ENCODE measurements at places on chromosomes 2 and 18.
A peak's percentile ranks its signal among the peaks of the same experiment; 100 is the strongest.

DNA sequence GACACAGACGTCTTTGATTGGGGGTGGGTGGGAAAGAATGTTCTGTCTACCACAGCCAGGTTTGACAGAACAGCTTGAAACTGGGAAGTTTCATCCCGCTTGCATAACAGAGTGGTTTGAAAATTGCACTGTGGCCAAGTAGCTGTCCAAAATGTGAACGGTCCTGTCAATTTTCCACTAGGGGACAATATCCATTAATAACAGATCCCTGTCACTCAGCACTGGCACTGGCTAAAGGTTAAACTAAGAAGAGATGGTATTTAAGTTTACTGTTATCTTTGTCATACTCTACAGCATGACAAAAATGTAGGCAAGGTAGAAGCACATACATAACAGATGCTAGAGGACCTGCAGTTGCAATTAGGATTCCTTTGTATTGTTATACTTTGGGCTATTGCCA lies 55.6 kb upstream of the ACMSD start:
- no peak for DNase-seq

GRCh38 chr2:170817093-170818035 lies 677 bp downstream of the GAD1 start:
- no peak for DNase-seq

GRCh38 chr2:182006595-182007341 lies 21.1 kb downstream of the PPP1R1C start:
- DNase-seq: no peak

DNA sequence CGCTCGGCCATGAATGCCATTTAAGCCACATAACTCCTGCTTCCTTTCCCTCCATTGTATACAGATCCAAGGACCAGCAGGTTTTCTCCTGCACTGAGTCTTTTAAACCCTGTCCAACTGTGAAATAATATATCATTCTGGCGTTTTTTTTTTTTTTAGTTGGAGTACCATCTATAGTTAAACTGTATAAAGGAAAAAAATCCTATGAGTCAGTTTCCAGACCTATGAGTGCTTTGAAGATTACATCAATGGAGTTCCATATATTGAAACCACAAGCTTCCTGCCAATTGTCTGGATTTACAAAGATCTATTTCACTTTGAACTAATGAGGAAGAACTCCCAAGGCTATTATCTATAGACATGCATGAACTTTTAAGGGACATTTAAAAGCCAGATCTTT lies 2.4 kb upstream of the MALT1 start:
- DNase-seq: no peak

GRCh38 chr2:139438478-139438877 lies 658.3 kb upstream of the NXPH2 start:
- no peak for DNase-seq

GRCh38 chr2:170362871-170363631 lies 185.1 kb downstream of the MYO3B start:
- DNase-seq: no peak

- DNase-seq: no peak
Observed at GRCh38 chr2:30799366-30799765, 7.9 kb downstream of the CAPN13 start.

DNA sequence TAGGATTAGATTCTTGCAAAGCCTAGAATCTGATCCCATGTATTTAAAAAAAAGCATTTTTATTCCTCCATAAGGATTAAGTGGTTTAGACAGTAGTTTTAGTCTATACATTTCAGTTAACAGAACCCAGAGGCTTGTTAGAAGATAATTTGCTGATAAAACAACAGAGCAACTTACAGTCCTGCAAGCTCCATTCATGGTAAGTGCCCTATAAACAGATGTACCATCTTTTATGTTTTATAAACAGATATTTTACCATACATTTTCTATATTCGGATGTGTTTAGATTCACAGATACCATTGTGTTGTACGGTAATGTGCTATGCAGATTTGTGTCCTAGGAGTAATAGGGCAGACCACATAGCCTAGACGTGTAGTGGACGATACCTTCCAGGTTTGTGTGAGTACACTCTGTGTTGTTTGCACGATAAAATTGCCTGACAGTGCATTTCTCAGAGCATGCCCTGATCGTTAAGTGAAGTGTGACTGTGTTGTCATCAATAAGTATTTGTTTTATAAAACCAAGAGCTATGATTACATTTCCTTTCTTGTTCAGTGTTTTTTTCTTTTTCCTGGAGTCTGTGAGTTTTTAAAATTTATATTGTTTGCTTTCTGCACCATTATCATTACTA lies 54.2 kb downstream of the CERS6 start:
- DNase-seq: no peak

GRCh38 chr2:152497481-152498052 lies 162.6 kb downstream of the FMNL2 start:
- no peak for DNase-seq

- DNase-seq: no peak
Observed at GRCh38 chr2:671072-671471, 6.1 kb downstream of the TMEM18 start.

GRCh38 chr2:167489325-167489724 lies 601.0 kb downstream of the XIRP2 start:
- DNase-seq: peak; percentile 30

GRCh38 chr2:28359222-28360057 lies 33.2 kb upstream of the FOSL2 start:
- no peak for DNase-seq

DNA sequence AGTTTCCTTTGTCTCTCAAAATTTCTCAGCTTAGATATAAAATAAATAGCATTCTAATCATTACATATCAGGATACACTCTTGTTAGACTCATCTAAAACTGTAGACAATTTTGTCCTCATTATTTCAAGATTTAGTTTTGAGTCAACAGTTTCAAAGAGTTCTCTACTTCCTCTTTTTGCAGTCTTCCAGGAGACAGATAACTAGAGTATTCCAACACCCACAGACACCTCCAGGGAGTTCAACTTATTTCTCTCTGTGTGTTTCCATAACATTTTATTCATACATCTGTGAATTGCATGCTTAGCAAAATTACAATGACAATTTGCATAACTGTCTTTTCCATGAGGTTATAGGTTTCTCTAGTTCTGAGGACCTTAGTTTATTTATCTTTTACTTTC lies 166.6 kb upstream of the HNMT start:
- no peak for DNase-seq

GRCh38 chr2:234873828-234874173 lies 78.0 kb upstream of the SH3BP4 start:
- DNase-seq: no peak

DNA sequence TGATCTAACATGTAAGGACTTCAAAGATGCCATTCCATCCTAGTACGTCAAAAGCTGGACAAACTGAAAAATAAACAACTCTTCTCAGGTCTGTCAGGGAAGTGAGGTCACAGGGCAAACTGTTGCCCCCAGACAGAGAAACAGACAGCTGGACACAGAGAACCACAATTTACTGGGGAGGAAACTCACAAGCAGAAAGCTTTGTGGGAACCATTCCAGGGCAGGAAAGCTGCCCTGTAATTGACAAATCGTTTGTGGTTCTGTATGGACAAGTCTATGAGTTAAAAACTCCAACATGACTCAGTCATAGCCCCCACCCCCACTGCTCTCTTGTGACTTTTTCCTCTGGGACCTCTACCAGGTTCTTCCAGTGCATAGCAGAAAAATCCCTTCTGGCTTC lies 28.4 kb downstream of the MCEE start:
- DNase-seq: no peak

- DNase-seq: no peak
Observed at GRCh38 chr18:32804134-32804888, 31.5 kb upstream of the KLHL14 start.

DNA sequence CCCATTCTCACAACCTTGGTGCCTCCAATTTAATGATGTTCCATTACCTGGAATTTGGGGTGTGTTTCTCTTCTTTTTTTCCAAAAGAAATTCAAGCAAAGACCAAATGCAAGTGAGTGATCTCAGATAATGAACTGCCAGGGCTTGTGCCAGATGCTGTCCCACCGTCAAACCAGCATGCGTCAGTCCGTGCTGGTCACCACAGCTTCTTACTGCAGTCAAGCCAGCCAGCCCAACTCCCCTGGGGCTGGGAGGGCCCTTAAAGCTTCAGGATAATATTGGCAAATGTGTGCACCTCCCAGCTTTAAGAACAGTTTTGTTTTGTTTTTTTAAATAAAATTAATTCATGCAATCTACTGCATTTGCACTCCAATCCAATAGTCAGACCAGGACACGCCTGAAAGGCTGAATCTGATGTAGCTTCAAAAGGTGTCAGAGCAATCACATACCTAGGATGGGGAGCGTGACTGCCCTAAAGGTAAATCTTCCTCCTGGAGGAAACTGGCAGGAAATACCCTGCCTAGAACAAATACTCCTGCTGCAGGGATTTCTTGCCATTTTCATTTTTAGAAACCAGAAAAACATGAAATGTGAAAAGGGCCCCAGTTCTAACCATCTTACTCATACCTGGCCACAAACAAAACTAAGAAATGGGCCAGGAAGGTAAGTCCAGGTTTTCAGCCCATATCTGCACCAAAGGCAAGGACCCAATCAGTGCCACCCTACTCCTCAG lies 26.8 kb upstream of the SP3 start:
- DNase-seq: peak; percentile 71

- peak; percentile 21 for DNase-seq
Observed at GRCh38 chr2:179861416-179862067, at the start of gene ZNF385B. TSS of gene ZNF385B (minus strand) at chr2:179861612.

- no peak for DNase-seq
Observed at GRCh38 chr2:75716406-75716805, 5.7 kb upstream of the GCFC2 start.

DNA sequence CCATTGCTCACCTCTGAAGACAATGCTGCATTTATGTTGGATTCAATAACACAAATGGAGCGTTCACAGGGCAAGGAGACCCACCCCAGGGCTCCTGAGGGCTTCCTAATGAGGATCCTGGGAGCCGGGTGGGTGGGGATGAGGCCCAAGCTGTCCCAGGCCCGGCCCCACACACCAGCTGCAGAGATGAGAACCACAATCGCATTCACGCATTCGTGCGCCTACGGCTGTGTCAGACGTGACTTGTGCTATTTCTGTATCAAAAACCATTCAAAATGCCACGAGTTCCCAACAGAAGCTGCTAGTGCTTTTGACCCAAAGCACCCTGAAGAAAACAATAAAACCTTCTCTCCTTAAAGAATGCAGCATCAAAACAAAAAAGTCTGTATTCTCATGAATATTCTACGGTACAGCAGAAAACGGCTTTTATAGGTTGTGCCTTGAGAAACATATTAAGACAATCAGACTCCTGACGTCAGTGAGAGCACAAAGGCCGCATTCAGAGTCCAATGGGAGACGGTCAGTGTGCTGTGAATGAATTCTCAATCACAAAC lies 205.4 kb downstream of the HDAC4 start:
- no peak for DNase-seq

- no peak for DNase-seq
Observed at GRCh38 chr2:160479269-160479668, 14.3 kb downstream of the RBMS1 start.

- no peak for DNase-seq
Observed at GRCh38 chr2:158489366-158490112, 32.8 kb downstream of the PKP4 start.

DNA sequence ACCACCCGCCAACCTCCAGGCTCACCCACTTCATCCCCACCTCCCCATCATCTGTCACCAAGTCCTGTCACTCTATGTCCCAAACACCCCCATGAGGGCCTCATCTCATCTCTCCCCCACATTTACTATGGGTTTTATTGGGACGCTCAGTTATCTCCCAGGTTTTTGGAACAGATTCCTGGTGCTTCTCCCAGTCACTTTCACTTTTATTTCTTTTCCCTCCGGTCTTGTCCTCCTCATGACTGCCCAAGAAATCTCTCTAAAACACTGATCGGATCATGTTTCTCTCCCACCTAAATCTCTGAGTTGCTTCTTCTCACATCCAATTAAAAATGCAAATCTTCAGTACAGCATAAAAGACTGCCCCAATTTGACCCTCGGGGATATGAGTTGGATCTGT lies 273.1 kb downstream of the PHLPP1 start:
- DNase-seq: no peak

- DNase-seq: no peak
Observed at GRCh38 chr18:23640052-23640451, 22.7 kb downstream of the ANKRD29 start.

DNA sequence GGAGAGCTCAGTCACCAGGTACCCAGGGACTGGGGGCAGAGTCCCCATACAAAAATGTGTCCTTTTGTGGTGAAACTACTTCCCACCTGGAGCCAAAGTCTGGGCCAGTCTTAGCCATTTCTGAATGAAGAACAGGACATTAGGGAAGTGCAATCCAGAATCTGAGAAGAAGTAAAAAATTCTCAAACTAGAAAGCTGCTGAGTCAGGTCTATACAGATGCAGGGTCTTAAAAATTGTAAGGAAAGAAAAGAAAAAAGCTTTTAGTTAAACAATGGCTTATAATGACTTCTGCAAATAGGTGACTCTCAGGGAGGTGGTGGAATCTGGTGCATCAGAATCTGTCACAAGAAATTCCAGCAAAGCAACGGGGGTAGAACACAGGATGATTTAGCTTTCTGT lies 13.5 kb downstream of the ZBTB7C start:
- DNase-seq: no peak

DNA sequence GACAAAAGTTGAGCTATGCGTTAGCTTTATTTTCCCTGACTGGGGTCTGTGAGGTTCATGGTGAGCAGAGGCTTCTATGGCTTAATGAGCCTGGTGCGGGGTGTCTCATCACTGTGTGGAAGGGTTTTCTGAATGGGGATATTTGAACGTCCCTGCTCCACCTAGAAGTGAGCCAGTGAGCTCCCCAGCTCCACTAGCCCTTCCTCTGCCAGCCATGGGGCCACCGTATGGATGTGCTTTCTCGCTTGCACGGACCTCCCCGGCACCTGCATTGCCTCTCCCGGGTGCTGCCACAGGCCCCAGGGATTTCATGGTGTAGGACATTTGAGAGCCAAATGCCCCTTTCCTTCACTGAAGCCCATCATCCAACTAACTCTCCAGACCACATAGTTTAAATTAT lies 37.8 kb downstream of the CYP26B1 start:
- no peak for DNase-seq

DNA sequence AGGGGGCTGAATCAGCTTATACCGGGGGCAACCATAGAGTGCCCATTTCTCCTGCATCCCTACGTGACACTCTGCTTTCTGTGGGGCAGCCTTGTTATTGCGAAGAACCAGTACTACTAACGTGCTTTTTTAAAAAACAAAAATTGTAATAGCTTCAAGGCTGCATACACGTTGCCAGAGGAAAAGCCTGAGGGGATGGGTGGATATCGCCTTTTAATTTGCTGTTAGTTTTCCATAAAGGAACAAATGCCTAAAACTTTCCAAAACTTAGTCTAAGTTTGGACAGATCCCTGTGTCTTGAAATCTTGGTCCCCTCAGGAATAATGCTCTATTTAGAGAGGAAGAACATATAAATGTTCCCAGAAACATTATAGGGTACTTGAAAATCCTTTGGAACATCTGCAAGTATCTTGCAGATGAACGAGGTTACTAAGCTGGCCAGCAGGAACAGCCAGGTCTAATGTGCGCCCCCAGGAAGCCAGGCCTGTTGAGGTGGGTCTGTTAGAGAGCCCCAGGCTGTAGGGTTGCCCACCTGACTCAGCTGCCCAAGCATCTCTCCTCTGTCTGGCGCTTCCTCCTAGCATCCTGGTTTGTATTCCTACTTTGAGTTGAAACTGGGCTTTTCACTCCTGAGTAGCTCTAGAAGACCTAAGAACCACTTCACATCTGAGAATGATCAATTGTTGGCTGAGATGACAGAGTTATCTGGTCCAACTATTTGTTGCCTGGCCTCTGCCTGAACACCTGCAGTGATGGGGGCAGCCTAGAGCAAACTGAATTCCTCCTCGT lies 96.9 kb downstream of the TGOLN2 start:
- DNase-seq: peak; percentile 84
